SK-N-MC (cell line): ENCODE measurements at places on chromosomes 4 and X.

DNA sequence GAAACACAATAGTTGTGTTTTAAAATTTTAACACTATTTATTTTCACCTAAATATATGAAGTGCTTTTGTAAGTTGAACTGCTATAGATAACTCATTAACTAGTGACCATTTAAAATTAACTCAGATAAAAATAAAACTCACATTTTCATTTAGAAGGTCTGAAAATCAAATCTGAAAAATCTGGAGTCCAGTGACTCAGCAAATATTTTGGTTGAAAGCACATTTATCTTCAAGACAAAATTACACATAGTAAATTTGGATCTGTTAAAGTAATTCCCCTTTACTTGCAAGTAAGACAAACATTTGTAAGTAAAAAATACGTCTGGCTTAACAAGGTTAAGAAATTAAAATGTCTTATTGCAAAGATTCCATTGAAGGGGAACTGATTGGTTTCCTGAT, 589.1 kb downstream of the TRIML1 start:
- DNase-seq, result no peak

DNA sequence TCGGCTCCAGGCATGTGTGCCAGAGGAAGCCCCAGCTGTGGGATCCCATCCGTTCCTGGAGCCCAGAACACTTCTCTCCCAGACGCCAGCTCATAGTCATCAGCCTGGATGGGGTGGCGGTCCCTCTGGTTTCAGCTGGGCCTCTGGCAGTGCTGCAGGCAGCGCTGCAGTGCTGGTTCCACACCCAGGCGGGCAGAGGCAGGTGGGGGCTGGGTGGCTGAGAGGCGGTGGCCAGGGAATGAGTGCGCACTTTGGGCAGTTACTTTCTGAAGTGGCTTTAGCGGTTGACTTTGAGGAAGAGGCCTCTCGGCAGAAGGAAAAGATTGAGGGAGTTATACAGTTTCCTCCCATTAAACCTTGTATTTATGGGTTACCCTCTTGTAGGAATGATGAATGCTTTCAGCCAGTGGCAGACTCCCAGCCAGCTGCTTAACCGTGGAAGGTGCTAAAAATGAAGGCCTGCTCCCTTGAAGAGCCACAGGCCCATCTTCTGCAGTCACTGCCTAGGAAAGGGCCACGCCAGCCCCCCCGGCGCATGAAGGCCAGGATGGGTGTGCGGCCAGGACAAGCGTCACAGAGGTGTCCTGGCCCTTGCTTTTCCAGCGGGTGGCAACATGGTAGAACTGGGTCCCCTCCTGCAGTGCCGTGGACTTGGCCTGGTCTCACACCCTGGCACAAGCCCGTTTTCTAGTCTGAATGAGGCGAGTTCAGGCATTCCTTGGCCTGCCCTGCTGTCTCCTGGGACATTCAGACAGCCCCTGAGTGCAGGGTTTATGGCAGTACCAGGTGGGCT, 9.9 kb downstream of the TADA2B start:
- DNase-seq, result no peak

DNA sequence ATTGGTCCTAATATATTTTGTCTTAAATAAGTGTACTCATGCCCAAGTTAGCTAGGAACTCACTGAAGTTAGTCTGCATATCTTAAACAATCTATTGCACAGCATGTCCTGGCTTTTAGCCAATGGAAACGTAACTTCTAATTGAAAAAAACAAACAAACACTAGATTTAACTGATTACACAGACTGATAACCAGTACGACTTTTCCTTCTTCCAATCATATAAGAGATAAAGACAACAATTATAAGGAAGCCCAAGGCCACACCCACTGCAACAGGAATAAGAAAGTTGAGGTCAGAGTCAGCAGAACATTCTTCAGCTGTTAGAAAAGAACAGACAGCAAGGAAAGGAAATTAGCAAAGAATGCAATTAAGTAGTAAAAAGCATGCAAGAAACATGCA, 40.8 kb downstream of the LAMP2 start:
- DNase-seq, result no peak

DNA sequence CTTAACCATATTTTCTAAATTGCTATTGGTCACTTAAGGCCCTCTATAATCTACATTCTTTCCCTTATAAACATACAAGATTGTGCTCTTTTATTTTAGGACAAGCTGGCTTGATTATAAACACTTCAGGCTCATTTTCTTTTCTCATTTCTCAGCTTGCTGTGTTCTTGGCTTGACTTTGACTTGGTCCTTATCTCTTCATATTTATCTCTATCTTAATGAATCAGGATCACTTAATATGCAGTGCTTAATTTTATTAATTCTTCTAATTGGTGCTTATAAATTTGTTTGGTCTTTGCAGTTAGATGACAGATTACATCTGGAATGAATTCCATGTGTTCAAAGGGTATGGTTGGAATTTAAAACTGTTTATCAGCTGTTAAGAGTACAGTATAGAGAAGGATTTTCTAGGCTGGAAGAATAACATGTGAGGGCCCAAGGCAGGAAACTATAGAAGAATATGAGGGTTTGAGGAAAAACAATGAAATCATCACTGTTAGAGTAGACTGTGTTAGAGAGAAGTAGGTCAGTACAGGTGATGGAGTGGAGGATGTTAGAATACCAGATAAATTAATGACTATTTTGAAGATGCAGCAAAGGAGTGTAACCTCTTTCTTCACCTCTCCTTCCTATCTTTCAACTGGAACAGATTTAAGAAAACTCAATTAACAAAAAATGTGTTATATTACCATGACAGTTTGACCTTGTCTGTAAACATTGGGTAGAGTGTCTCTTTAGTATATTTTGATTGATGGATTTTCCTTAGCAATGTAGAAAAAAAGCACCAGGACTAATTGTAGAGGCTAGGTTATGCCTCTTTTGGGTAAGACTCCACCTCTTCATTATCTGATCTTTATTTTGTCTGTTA, 169.6 kb downstream of the RAPGEF2 start:
- no peak for DNase-seq

DNA sequence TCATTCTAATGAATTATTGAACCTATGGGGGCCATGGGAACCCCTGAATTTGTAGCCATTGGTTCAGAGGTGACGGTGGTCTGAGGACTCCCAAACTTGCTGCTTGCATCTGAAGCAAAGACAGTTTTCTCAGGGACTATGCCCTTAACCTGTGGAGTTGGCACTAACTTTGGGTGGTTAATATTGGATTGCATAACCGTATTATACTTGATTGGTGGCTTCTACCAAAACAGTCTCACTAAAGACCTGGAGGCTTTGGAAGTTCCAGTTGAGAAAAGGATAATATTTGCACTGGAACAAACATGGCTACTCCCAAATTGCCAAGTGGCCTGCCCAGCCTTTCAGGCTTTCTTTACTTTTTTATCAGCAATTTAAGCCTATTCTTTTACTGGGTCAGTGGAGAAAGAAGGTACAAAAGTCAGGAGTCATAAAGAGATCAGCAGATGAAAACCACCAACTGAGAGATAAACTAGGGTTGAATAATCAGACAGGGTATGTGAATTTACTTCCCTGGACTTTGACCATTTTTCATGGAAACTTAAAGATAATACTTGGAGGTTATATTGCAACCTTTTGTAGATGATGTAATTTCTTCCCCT, 7.9 kb upstream of the KLHL8 start:
- DNase-seq, result no peak

DNA sequence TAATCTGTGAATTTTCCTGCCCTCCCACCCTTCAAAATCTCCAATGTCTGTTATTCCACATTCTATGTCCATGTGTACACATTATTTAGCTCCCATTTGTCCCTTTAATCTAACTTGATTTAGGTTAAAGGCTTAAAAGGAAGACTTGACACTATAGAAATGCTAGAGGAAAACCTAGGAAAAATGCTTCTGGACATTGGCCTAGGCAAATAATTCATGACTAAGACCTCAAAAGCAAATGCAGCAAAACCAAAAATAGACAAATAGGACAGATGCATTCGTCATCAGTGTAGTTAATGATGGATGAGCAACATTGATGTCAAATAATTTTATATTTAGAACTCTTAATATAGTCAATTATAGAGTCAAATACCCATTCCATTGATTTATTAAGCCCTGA, 36.9 kb downstream of the INTU start:
- no peak for DNase-seq

DNA sequence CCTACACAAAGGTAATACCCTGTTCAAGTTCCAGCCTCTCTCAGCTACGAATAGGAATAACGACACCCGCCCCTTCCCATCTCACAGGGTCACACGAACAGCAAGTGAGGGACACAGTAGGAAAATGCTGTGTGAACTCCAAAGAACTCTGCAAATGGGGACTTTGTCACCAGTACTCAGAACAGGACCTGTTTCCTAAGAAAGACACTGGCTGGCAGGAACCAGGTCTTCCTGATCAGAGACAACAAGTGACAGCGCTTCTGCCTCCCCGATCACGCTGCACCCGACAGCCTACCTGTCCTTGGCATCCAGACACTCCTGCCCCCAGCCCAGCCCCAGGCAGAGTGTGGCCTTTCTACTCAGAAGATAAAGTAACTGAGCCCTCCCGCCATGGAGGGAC, 14.2 kb downstream of the DCTD start:
- DNase-seq, result no peak

- DNase-seq, result no peak
Measured at GRCh38 chr4:157293673-157294072, 73.1 kb downstream of the GRIA2 start.

DNA sequence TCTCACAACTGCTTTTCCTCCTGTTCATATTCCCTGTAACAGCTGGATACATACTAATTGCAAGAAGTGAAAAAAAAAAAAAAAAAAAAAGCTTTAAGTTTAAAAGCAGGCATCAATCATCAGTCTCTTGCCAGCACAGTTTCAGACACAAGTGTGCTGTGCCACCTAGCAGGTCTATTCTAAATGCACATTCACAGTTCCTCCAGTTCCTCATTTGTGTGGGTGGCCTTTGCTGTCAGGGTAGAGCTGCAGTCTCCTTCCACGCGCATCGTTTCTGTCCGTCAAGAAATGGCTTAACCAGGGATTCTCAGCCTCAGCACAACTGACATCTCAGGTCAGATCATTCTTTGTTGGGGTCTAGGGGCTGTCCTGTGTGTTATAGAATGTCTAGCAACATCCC, 61.6 kb downstream of the SCML1 start:
- DNase-seq, result no peak

DNA sequence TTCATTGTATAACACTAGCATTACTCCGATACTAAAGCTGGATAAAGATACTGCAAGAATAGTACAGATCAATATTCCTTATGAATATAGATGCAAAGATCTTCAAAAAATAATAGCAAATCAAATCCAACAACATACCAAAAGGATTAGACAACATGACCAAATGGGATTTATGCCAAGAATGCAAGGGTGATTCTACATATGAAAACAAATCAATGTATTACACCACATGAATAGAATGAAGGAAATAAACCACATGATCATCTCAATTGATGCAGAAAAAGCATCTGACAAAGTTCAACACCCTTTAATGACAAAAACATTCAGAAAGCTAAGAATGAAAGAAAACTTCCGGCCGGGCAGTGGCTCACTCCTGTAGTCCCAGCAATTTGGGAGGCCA, 42.8 kb downstream of the CUL4B start:
- no peak for DNase-seq

GRCh38 chrX:124215786-124216185, 116.7 kb upstream of the TEX13D start:
- DNase-seq, result no peak

- DNase-seq, result no peak
Measured at GRCh38 chrX:112068430-112068829, 14.1 kb downstream of the TRPC5 start.

DNA sequence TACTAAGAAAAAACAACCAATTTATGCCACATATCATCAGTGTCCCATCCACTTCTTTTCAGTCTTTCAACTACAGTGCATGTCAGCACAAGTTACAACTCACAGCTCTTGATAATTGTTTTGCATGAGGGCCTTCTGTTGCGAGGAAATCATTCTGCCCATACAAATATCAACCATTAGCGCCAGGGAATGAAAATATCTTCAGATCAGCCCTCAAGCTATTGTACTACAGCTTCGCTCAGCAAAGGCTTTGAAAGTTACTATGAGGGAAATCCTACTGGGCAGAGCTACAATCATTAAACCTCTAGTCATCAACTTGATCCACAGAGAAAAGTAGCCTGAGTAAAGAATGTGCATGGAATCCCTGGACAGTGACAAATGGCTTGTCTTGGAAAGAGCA, 1023.6 kb upstream of the HS3ST1 start:
- no peak for DNase-seq

- no peak for DNase-seq
Measured at GRCh38 chrX:44105228-44105913, 132.2 kb upstream of the NDP start.

DNA sequence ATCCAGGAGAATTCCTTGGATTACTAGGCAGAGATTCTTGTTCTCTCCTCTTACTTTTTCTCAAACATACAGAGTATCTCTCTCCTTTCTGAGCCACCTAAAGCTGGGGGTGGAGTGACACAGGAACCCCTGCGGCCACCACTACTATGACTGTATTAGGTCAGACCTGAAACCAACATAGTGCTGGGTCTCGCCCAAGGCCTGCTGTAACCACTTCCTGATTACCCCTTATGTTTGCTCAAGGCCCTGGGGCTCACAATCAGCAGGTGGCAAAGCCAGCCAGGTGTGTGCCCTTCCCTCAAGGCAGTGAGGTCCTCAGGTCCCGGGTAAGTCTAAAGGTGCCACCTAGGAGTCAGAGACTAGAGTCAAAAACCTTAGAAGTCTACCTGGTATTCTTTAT, 166.4 kb downstream of the PARM1 start:
- DNase-seq, result no peak

GRCh38 chrX:139890991-139891700, 41.7 kb downstream of the ATP11C start:
- DNase-seq, result no peak

DNA sequence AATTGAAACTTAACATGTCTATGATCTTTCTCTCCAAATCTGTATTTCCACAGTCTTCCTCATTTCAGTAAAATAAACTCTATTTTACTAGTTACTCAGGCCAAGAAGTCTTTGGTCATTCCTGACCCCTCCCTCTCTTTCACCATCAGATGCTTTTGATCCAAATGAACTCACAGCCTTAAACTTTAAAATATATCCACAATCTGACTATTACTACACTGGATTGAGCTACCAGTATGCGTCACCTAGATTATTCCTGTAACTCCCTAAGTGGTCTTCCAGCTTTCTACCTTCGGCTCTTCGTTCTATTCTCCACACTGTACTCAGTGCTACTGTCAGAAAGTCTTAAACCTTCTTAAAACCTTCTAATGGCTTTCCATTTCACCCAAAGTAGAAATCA, 195.1 kb downstream of the FBXW7 start:
- DNase-seq, result no peak

- DNase-seq, result no peak
Measured at GRCh38 chr4:152936446-152937335, 568 bp downstream of the FHDC1 start.
